ENCODE measurements at places on chromosomes 7 and 10.

DNA sequence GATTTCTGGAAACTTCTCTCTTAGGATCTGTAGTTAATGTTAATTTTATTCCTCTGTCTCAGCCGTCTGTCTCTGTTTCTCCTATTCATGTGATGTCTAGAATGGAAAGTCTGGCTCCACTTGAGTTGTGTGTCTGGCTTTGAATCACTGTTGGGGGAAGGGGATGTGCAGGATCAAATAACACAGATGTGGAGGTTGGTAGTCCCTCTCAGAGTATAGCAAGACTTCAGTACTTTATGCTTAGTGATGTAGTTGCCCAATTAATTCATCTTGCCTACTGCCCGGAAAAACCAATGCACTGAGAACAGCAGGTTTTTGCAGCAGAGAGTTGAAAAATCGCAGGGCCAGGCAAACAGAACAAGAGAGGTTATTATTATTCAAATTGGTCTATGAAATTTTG lies 79.2 kb downstream of the PHTF2 start:
- DNase-seq, result peak; percentile 44

GRCh38 chr7:147443942-147444341 lies 1146.6 kb upstream of the C7orf33 start:
- no peak for DNase-seq

GRCh38 chr10:84264611-84265141 lies 19.8 kb downstream of the RGR start:
- peak; percentile 64 for DNase-seq

DNA sequence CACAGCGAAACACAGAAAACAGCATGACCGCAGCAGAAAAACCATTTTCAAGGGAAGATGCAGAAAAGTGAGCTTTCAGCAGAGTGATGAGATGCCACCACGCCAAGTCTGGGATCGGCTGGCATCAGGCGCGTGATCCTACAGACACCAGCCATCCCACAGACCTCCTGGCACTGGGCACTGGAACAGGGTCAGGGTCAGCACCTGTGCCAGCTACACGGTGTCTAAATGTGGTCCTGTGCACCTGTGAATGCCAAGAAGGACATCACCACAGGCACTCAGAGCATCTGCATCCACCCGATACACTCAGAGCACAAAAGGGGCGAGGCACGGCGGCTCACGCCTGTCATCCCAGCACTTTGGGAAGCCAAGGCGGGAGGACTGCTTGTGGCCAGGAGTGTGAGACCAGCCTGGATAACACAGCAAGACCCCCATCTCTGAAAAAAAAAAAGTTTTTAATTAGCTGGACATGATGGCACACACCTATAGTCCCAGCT lies 31.5 kb downstream of the STK32C start:
- DNase-seq, result no peak

GRCh38 chr10:127715782-127716378 lies 21.1 kb upstream of the FOXI2 start:
- DNase-seq, result no peak

- DNase-seq, result peak; percentile 64
Measured at GRCh38 chr10:36559412-36560400, 565.7 kb upstream of the ANKRD30A start.

DNA sequence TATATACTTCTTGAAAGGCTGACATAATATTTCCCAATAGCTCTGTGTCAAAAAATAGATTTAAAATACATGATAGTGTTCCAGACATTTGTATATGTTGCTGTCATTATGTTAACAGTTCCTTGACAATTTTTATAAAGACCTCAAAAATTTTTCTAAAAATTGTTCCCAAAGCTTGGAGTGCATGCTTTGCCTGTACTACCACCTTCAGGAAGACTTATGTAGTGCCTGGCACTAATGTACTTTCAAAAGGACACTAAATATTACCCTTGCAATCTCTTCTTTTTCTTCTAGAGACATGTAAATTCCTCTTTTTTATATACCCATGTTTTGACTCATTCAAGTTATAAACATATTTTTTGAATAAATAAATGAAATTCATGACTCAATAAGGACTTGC lies 48.0 kb upstream of the SP8 start:
- DNase-seq, result no peak

DNA sequence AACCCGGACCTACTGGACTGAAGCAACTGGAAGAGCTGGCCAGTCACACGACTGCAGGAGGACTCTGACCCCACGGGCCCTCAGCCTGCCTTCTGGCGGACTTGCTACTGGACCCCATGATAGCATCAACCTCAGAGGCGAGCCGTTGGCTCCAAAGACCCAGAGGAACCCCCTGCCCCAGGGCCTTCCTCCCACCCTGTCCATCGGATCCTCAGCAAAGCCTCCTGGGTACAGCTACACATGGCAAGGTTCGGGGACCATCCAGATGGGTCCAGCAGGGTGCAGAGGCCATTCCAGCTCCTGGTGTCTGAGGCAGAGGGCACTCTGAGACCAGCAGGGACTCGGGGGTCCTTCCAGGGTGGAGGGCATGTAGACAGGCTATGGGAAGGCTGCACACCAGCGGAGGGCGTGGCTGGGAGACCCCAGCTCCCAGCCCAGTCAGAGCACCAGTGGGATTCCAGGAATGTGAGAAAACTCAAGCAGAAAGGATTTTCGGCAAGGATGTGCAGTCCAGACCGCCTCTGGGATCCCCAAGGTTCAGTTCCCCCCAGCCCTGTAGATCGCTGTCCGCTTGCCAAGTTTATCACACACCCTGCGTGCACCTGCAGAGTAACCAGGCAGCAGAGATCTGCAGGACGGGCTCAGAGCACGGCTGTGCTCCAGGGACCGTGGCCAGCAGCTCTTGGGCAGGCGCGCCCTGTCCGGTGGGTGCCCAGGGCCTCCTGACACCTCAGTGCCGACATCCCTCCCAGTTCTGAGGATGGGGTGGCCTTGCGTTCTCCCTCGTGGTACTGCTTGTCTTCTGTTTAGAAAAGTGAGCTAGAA lies 89.8 kb upstream of the PPP2R2D start:
- no peak for DNase-seq
